ENCODE measurements at places on chromosomes 12 and 14.

- DNase-seq = no peak
Measured at GRCh38 chr12:27061317-27061716, 21.1 kb downstream of the C12orf71 start.

DNA sequence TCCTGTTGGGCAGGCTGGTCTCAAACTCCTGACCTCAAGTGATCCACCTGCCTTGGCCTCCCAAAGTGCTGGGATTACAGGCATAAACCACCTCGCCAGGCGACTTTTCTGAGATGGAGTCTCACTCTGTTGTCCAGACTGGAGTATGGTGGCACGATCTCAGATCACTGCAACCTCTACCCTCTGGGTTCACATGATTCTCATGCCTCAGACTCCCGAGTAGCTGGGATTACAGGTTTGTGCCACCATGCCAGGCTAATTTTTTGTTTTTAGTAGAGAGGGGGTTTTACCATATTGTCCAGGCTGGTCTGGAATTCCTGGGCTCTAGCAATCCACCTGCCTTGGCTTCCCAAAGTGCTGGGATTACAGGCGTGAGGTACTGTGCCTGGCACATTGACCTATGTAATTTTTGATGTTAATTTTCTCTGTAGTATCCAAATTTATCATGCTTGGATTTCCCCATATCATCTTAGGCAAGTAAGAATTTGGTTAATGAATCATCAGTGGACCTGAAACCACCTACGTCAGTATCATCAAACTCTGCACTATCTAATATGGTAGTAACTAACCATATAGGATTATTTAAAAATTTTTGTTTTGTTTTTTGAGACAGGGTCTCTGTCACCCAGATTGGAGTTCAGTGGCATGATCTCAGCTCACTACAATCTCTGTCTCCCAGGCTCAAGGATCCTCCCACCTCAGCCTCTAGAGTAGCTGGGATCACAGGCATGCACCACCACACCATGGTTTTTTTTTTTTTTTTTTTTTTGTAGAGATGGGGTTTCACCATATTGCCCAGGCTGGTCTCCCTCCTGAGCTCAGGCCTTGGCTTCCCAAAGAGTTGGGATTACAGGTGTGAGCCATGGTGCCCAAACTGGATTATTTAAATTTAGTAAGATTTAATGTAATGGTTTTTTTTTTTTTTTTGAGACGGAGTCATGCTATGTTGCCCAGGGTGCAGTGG, 11.9 kb upstream of the ATP5F1B start:
- DNase-seq = no peak

DNA sequence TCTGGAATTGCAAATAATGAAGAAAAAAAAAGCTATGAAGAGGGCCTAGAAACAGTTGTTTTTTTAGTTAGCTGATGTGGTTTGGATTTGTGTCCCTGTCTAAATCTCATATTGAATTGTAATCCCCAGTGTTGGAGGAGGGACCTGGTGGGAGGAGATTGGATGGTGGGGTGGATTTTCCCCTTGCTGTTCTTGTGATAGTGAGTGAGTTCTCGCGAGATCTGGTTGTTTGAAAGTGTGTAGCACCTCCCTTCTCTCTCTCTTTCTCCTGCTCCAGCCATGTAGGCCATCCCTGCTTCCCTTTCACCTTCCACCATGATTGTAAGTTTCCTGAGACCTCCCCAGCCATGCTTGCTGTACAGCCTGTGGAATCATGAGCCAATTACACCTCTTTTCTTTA, 126.1 kb downstream of the ASCL4 start:
- no peak for DNase-seq

DNA sequence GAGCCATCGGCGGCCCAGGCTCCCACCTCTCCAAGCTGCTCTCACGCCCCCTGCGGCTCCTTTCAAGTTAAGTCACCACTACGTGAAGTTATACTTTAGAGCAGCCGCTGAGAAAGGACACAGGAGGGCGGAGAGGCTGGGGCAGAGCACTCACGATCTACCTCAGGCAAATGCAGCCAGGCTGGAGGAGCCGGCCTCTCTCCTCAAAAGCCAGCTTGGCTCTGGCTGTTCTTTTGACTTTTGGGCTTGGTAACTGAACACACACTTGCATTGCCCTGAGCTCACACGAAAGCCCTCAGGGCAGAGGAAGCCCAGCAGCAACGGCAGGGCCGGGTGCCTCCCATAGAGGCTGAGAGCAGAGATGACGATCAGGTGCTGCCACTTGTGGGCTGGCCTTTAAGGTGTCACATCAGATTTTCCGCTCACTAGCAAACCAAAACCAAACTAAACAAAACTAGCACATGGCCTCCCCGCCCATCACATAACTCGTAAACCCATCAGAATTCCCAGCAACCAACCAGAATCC, 75.2 kb downstream of the PITPNM2 start:
- no peak for DNase-seq

DNA sequence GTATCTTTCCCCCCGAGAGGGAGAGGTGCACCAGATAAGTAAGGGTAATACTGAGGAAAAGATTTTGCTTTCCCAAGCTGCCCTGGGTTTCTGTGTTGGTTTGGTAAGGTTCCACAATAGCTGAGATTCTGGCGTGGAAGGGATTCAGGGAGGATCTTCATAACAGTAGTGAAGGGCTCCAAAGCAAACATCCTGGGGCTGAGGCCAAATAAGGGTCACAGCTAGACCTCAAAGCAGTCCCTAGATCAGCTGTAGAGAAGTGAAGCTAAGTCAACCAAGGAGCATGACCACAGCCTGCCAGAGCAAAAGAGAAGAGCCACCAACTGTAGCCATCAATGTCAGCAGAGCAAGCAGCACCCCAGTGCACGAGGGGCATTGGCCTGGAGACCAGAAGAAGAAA, 73.2 kb upstream of the SLC35F4 start:
- no peak for DNase-seq

GRCh38 chr12:12614342-12614741, 2.7 kb downstream of the CREBL2 start:
- no peak for DNase-seq

DNA sequence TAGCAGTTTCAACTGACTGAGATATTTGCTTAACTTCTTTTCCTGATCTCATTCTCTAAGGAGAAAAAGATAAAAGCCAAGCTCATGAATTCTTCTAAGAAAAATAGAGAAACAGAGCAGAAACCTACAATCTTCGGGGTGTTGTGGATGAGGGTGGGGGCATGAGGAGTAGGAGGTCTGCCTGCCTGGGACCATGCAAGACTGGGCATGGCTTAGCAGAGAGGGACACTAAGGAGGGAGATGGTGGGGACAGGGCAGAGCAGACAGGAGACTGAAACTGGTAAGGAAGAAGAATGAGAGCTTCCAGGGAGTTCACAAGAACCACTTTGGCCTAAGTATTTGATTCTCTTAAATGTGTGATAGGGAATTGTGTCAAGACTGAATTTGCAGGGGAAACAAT, 188.0 kb downstream of the CFAP54 start:
- DNase-seq = no peak

GRCh38 chr14:64725879-64726584, 21.8 kb downstream of the PLEKHG3 start:
- DNase-seq = no peak

- no peak for DNase-seq
Measured at GRCh38 chr12:121114806-121115205, 17.9 kb upstream of the P2RX7 start.

DNA sequence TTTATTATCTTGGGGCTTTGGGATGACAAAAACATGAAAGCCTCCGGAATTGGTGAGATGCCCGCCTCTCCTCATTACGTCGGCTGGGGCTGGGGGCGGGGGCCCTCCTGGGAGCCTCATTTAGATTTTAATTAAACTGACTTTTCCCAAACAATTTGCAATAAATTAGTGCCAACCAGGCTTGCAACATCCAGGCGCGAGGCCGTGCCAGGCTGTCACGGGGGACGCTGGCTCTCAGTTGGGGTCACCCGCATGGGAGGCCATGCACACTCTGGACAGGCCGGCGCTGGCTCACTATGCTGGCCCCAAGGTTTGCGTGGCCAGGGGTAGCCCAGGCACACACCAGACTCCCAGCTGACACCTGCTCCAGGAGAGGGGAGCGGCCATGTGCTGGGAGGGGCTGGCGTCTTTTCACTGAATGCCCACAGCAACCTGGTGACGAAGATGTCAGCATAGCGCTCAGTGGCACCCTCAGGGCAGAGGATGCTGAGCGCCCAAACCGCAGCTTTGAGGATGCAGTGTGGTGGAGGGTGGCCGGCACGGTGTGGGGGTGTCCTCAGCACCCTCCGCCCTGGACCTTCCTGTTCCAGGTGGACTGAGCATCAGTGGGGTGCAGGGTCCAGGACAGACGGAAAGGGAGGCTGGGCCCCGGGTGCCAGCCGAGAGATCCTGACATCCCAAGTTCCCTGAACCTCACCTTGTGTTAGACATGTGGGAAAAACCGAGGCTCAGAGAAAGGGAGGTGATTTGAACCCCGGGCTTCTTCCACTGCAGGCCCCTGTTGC, 190.8 kb upstream of the C14orf180 start:
- DNase-seq = no peak

GRCh38 chr12:123924539-123924938, 48.1 kb downstream of the CCDC92 start:
- DNase-seq = no peak

GRCh38 chr12:132475304-132476037, 14.5 kb upstream of the FBRSL1 start:
- no peak for DNase-seq

DNA sequence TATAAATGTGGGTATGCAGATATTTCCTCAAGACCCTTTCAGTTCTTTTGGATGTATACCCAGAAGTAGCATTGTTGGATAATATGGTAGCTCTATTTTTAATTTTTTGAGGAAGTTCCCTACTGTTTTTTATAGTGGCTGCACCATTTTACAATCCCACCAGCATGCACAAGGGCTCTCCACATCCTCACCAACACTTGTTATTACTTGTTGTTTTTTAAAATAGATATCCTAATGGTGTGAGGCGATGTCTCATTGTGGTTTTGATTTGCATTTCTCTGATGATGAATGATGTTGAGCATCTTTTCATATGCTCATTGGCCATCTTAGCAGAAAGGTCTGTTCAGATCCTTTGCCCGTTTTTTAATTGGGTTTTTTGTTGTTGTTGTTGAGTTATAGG, 47.1 kb downstream of the DIP2B start:
- DNase-seq = no peak

DNA sequence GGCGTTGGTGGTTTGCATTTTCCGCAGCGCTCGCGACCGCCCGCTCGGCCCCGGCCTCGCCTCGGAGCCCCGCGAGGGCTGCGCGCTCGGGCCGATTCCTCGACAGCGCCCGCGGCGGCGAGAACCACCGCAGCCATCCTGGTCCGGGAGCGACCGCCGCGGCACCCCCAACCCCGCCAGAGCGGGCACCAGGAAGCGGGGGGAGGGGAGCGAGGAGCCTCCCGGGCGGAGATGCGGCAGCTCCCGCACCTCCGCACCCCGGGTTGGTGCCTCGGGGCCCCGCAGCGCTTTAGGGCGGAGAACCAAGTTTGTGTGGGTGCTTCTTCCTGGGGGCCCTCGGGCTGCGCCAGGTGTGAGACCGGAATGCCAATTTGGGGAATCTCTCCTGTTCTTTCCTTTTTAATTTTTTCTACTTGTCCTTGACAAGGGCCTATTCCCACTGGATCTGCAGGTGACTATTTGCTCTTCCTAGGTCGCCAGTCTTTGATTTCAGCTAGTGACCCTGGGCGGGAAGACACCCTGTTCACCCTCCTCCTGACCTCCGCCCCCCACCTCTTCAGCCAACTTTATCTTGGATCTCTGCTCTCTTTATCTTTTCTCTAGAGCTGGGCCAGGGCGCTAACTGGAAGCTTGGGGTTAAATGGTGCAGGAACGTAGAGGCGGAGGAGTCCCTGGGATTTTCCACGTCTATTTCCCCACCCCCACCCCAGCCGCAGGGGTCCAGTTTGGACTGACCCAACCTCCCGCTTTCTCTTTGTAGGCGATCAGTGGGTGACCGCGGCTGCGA, at the start of gene SOCS2:
Gene SOCS2 (plus strand): TSS at position 751 of the 787 bp plus-strand sequence. CDS start 223 bp downstream, outside the sequence.
- no peak for DNase-seq

DNA sequence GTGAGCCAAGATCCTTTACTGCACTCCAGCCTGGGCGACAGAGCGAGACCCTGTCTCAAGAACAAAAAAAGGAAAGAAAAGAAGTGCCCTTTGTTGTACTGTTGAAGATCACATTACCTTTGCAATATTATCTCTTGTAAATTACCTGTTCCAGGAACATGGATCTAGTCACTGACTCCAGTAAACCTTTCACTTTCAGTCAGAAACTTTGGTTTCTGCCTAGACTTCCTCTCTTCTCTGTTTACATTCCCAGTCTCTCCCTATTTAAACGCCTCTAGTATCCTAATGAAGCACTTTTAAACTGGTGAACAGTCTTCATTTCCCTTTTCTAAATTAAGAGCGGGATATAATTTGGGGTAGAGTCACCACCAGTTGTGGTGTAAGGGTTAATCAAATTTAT, 12.8 kb downstream of the CHPT1 start:
- no peak for DNase-seq

GRCh38 chr14:46306267-46306666, 345.3 kb downstream of the RPL10L start:
- DNase-seq = no peak

DNA sequence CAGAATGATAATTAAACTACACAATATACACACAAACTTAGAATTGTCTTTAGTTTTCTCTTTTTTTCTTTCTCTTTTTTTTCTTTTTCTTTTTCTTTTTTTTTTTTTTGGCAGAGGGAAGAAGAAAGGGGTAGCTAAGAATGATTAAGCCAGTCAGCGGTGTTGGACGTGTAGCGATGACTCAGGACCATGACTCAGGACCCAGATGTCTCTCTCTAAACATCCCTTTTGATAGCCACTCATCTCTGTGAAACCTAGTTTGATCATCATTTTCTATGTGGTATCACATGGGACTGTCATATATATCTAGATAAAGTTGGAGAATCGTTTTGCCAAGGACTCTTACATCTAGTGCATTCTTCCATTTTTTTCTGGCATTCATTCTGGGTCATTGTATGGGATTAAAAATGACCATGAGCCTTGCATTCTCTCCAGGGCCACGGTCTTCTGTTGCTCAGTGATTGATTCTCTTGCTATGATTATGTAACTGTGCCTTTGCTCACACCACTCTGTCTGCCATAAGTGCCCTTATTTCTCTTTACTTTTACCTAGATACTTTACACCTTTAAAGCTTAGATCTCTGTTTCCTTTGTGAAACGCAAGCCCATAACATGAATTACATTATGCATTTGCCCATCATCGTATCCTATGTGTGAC, 26.6 kb upstream of the NRXN3 start:
- DNase-seq = peak; percentile 18

DNA sequence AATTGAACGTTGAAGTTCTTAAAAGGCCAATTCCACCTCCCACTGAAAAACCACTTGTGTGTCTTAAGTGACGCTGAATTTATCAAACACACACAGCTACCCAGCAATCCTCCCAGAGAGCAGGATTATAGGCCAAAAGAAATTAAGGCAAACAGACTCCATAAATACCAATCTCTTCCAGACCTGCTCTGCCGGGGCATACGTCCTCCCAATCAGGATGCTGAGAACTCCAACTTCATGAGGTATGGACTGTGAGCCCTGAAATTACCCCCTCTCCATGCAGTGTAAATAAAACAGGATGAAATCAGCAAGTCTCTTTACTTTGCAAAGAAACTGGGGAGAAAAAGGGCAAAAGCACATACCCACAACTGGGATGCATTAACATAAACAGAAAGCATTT, 265.2 kb downstream of the KSR2 start:
- no peak for DNase-seq

Data from bone marrow (tissue), 2 donors.